ENCODE measurements at places on chromosomes 16 and 17. TPM values are rescaled to one million over a fixed set of nuclear protein-coding genes. Genes with fewer than 3 reads are reported as not detected.

The ZFPM1 gene
- 1.2 TPM for total RNA-seq

The PROCA1 gene
- total RNA-seq: 2.9 TPM

The PERCC1 gene
- total RNA-seq: not detected

The VPS35 gene
- 183 TPM for total RNA-seq

The B3GNT9 gene
- 1.2 TPM for total RNA-seq

All from frontal cortex (tissue), 4 donors.